ENCODE measurements at places on chromosomes 12 and 14.

- DNase-seq, result no peak
Observed at GRCh38 chr12:74889563-74890236, 319.9 kb downstream of the KCNC2 start.

DNA sequence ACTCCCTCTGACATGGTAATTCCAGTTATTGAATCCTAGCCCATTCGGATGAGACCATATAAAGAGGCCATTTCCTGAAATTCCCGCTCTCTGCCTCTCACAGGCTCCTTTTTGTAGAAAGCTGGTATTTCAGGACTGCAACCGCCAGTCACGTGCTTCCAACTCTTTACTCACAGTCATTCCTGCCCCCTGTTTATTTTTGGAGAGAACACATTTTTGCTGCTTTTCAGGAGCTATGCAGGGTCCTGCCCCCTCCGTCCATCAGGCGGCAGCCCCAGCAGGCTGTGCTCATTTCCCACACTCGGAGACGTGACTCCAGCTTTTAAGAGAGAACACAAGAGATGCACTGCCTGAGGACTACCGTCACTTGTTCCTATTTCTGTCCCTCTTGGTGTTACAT lies 26.8 kb downstream of the IFT43 start:
- no peak for DNase-seq

DNA sequence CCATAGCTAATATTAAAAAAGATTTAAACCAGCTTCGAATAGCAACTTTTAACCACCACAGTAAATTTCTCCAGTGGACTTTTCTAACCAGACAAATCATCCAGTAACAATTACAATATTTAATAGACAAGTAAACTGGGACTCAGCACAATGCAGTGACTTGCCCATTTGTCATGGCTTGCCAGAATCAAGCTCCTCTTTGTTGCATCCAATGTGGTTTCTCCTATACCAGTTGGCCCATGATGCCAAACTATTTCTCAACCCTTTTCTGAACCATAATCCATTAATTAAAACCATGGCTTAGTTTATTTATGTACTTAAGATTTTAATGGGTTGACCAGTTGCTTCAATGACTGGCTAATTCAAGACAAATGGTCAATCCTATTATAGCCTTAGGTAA lies 64.4 kb downstream of the DIO2 start:
- DNase-seq, result no peak

DNA sequence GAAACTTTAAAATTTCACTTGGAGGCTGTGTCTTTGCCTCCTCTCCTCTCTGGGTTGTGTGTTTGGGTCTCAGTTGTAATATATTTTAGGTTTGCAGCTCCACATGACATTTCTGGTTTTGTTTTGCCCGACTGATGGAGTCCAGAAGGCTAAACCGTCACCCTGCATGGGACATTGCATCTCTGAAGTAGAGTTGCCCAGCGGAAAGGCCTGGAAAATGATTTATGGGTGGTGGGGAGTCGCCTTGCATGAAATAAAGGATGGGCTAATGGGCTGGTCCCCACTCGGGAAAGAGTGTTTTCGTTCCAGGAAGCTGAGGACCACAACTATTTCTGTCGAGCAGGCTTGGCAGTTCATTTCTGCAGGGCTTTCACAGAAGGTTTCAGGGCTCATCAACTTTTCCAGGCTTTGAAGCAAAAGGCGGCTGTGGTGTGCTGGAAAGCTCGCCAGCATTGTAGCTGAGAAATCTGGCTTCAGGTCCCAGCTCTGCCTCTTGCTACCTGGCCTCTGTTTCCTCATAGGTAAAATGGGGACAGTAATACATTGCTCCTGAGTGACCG lies 74.8 kb upstream of the GSC start:
- DNase-seq, result no peak

DNA sequence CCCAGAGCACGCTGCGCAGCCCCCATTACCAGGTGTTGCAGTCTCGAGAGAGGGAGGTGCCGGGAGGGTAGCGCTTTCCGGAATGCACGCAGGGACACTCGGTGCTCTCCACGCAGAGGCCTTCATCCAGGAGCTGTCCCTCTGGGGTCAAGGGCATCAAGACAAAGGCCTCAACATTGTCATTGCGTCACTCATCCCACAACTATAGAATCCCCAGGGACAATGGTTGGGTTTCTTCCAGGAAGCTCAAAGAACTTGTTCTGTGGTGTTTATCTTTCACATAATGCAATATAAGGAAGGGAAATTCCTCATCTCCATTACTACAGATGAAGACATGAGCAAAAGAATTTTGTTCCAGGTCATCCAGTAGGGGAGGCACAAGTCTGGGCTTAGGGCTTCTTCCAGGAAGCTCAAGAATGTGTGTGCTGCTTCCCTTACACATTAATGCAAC lies 52.1 kb downstream of the VWF start:
- DNase-seq, result no peak

DNA sequence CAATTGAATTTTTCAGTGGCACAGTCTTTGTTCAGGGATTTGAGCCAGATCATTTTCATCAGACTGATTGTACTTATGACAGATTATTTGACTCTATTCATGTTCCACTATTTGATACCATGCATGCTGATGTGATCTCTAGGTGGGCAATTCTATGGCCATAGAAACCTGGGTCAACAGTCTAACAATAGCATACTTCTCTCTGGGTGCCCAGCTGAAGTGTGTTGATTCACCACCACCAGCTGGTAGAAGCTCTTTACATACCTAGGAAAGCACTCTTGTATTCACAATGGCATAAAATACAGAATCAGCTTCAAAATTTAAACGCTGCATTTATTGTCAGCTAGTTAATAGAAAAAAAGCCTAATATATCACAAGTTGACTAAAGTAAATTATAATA lies 90.2 kb upstream of the TMTC2 start:
- DNase-seq, result no peak

DNA sequence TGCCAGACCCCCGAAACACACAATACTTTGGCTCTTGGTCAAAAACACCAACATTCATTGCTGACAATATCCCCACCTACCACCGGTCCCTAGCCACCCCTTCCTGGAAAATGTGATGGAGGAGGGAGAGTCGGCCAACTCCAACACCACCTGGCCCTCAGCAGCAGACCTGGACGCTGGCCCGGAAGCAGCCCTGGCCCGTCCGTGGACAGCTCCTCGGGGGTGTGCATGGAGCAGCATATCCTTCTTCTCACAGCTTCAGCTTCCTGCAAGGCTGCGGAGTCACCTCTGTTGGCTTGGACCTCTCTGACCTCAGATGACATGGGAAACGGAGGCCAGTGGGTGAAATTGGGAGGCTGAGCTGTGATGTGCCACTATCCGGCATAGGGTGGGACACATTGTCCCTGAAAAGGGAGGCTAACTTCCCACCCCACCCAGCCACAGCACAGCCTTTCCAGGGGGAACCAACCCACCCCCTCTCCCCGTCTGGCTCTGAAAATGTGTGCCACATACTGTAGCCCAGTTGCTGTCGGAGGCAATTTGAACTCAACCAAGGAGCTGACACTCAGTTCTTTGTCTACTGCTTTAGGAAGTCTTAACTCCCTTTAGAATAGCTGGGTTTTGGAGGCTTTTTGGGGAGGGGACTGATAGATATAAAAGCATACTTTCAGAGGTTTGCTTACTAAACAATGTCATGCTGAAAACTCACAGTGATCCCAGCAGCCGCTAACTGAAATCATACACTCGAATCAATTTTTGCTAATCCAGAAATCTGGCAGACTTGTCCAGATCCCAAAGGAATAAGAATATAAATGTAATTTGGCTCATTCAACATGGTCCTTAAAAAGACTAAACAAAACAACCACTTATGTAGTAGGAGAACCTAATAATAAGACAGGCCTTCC lies 43.1 kb upstream of the LTA4H start:
- DNase-seq, result no peak

Measured in NCI-H2171 (cell line).